Gastrocnemius medialis (tissue), 4 donors: ENCODE measurements at places on chromosomes 2 and 18.

DNA sequence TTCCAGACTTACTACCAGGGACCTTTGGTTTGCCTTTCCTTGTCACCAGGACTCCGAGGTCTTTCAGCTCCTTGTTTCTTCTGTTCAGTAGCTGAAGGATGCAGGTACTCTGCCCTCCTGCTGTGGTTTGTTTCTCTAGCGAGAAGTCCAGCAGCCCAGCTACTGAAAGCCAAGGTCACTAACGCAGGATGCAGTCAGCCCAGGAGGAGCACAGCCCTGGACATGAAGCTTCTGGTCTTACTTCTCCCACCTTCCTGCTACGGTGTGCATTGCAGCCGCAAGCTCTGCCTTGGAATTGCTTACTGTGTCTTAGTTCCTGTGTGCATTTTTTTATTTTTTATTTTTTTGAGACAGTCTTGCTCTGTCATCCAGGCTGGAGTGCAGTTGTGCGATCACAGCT lies 62.4 kb downstream of the DGKD start:
- no peak for DNase-seq

DNA sequence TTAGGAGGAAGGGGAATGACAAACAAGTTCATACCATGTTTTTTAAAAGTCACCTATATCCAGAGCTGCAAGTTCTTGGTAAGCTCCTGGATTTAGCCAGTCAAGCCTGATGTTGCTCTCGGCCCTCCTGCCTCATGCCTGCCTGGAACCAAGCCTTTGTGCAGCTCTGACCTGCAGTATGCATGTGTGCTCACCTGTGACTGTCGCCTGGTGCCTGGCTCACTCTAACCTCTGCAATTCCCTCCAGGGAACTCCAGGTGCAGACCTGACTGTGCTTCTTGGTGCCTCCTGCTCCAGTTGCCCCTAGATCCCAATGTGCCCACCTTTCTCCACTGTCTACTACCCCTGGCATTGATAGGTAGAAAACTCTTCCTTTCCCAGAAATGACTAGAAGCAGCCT lies 85.1 kb upstream of the ZBTB14 start:
- DNase-seq, result no peak

DNA sequence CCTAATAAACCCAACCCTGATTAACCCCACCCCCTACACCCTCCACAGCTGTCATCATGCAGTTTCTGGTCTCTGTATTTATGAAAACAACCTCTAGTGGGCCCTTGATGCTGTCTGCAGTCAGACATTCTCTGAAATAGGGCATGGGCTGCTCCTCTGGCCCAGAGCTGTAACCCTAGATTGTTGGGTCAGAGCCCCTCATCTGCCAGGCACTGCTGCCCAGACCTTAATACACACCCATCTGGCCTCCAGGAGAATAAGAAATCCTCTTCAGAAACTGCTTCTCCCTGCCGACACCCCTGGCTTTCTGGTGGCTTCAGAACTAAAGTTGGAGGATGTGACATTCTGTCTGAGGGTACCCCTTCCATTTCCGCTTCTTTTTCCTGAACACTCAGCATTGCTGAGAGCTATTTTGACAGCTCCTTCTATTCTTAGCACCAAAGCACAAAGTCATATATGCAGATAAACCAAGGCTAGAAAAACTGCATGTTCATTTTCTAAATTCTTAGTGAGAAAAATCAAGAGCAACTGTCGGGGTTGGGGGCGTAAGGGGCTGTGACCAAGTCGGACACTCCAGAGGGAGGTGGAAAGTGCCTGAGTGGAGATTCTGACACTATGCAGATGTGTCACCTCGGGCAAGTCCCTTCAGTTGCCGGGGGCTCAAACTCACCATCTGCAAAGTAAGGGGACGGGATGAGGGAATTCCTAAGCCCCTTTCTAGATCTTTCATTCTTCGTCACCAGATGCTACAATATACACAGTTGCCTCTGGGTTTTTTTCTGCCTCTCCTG lies 28.7 kb downstream of the SRSF7 start:
- peak; percentile 18 for DNase-seq

DNA sequence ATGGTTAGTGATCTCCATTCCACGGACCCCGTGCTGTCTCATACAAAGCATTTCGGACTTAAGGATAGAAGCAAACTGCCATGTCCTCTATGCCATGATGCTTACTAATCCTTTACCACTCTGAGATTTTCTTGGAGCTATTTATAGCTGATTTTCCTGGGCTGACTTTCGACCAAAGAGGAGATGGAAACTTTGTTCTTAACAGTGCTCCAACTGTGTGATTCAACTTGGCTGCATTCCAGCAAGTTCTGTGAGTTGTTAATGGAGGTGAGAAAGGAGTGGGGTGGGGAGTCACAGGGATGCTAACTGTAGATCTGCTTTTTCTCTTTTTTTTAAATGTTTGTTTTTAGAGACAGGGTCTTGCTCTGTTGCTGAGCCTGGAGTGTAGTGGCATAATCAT lies 45.5 kb upstream of the MSH2 start:
- no peak for DNase-seq

DNA sequence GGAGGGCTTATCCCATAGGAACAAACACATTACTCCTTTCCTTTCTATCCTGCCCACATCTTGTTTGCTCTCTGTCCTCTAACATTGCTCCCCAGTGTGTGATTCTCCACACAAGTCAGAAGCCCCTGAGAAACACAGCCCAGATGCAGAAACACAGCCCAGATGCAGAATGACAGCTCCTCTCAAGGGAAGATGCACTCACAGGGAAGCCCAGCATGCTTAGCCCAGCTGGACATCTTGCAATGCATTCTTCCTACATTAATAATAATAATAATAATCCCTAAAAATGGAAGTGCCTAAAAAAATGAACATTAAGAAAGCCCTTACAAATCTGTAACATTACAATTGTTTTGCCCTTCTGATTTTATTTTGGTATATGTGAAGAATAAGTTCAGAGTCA lies 172.1 kb downstream of the CBLN2 start:
- no peak for DNase-seq
